Liver (tissue), 10 donors: ENCODE measurements at places on chromosomes 2 and 18. TPM values are rescaled to one million over a fixed set of nuclear protein-coding genes. Genes with fewer than 3 reads are reported as not detected.
A peak's percentile ranks its signal among the peaks of the same experiment; 100 is the strongest.

STK39 gene
- polyA plus RNA-seq = 0.53 TPM

EMX1 gene
- 0.06 TPM for polyA plus RNA-seq

GCFC2 gene
- 10.4 TPM for polyA plus RNA-seq

FIGN gene
- polyA plus RNA-seq = 7.8 TPM

HJURP gene
- 1.9 TPM for polyA plus RNA-seq

CRYGD gene
- polyA plus RNA-seq = not detected

DNA sequence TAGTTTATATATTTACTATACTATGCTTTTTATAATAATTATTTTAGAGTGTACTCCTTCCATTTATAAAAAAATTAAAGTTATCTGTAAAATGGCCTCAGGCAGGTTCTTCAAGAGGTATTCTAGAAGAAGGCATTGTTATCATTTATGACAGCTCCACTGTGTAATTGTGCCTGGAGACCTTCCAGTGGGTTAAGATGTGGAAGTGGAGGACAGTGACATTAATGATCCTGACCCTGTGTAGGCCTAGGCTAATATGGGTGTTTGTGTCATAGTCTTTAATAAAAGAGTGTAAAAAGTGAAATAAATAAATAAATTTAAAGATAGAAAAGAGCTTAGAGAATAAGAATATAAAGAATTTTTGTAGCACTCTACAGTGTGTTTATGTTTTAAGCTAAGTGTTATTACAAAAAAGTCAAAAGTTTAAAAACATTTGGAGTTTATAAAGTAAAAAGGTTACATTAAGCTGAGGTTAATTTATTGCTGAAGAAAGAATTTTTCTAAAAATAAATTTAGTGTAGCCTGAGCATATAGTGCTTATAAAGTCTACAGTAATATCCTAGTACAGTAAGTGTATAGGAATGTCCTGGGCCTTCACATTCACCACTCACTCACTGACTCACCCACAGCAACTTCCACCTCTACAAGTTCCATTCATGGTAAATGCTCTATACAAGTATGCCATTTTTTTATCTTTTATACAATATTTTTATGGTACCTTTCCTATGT, 190.0 kb upstream of the SESTD1 start:
- DNase-seq = no peak
- H3K4me1 ChIP-seq = no peaks in the 10 kb centered on the region
- H3K27ac ChIP-seq = no peak overlapping the region
- H3K4me3 ChIP-seq = no peak overlapping the region
- H3K27me3 ChIP-seq = no peaks in the 10 kb centered on the region
- peaks cover 5% of the 10 kb centered on the region for H3K36me3 ChIP-seq

GRCh38 chr2:65456064-65456463, 23.7 kb upstream of the SPRED2 start:
- no peak overlapping the region for H3K4me3 ChIP-seq
- H3K36me3 ChIP-seq = no peaks in the 10 kb centered on the region
- no peaks in the 10 kb centered on the region for H3K27me3 ChIP-seq
- no peak overlapping the region for H3K27ac ChIP-seq

DNA sequence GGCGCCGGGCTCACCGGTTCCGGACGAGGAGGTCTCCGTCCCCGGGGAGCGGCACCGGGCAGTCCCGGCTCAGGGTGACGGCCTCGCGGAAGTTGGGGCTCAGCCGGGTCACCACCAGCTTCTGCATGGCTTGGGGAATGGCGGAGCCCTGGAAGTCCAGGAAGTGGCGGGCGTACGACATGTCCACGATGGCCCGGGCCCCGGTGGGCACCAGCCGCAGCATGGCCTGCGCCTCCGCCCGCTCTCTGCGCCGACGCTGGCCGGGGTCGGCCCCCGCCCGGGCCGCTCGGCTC, 157 bp downstream of the PTGR3 start:
- H3K4me3 ChIP-seq = peak overlapping the region; percentile 92
- peak overlapping the region; percentile 94 for H3K27ac ChIP-seq
- no peaks in the 10 kb centered on the region for H3K27me3 ChIP-seq
- H3K36me3 ChIP-seq = no peaks in the 10 kb centered on the region

- H3K4me1 ChIP-seq = no peaks in the 10 kb centered on the region
- DNase-seq = no peak
- H3K36me3 ChIP-seq = peaks cover 1% of the 10 kb centered on the region
- H3K27ac ChIP-seq = no peak overlapping the region
- H3K27me3 ChIP-seq = no peaks in the 10 kb centered on the region
- no peak overlapping the region for H3K4me3 ChIP-seq
Observed at GRCh38 chr2:105258835-105259350, 17.4 kb downstream of the GPR45 start.

DNA sequence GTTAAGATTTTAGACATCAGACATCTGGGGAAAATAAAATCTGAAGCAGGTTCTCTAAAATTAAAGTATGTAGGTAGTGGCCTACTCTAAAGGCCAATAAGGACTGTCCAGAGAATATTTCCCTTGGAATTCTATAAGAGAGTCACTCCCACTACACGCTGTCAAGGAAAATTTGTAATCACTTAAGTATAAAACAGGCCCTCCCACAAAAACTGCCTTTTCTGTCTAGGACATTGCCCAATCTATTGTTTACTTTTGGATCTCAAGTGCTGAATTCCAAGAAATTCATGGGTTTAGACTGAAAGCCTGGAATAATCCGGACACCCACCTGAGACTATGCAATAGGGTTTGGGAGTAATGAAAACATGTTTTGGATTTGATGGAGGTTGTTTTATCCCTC, 1.7 kb upstream of the SRBD1 start:
- no peak overlapping the region for H3K27ac ChIP-seq
- H3K27me3 ChIP-seq = no peaks in the 10 kb centered on the region
- no peaks in the 10 kb centered on the region for H3K36me3 ChIP-seq

- H3K4me3 ChIP-seq = no peak overlapping the region
- H3K4me1 ChIP-seq = no peaks in the 10 kb centered on the region
- H3K27me3 ChIP-seq = no peaks in the 10 kb centered on the region
- no peaks in the 10 kb centered on the region for H3K36me3 ChIP-seq
- DNase-seq = no peak
Observed at GRCh38 chr2:239695106-239695727, 294.4 kb upstream of the HDAC4 start.

GRCh38 chr2:10042301-10043161, 819 bp upstream of the KLF11 start:
- H3K4me1 ChIP-seq = peaks cover 53% of the 10 kb centered on the region
- peak overlapping the region; percentile 96 for H3K27ac ChIP-seq
- peak; percentile 74 for DNase-seq
- H3K27me3 ChIP-seq = no peaks in the 10 kb centered on the region

DNA sequence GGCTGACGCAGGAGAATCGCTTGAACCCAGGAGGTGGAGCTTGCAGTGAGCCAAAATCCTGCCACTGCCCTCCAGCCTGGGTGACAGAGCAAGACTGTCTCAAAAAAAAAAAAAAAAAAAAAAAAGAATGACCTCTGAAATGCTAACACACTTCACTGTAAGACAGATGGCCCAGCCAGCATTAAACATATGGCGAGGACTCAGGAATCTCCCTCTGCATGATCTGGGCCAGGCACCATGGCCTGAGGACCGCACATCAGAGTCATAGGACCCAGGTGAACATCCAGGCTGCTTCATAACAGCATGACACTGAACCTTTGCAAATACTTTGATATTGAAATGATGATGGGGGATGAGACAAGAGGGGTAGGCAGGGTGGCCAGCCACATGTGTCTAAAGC, 56.1 kb upstream of the DNMT3A start:
- DNase-seq = no peak
- no peaks in the 10 kb centered on the region for H3K4me1 ChIP-seq
- H3K27ac ChIP-seq = no peak overlapping the region
- H3K27me3 ChIP-seq = no peaks in the 10 kb centered on the region

GRCh38 chr18:5311301-5311989, 15.9 kb upstream of the ZBTB14 start:
- no peak overlapping the region for H3K27ac ChIP-seq
- H3K27me3 ChIP-seq = no peaks in the 10 kb centered on the region
- H3K4me3 ChIP-seq = no peak overlapping the region
- no peaks in the 10 kb centered on the region for H3K36me3 ChIP-seq

DNA sequence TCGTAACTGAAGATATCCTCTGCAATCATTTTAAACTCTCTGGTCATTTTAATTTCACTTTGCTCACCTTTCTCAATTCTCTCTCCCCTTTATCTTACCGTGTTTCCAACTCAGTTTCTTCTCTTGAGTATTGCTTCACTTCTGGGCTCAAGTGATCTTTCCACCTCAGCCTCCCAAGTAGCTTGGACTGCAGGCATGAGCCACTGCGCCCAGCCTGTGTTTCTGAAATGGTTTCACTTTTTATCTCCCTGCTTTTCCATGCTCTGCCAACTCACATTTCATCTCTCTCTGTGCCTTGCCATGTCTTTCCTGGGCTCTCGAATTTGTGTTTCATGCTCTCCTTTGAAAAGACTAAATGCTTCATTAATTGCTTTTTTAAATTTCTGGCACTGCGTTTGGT, 30.5 kb upstream of the TMEM131 start:
- DNase-seq = no peak
- no peaks in the 10 kb centered on the region for H3K27me3 ChIP-seq
- H3K4me3 ChIP-seq = no peak overlapping the region
- H3K27ac ChIP-seq = no peak overlapping the region

GRCh38 chr2:85160966-85161960, 28.1 kb downstream of the TCF7L1 start:
- no peaks in the 10 kb centered on the region for H3K36me3 ChIP-seq
- H3K4me1 ChIP-seq = peaks cover 22% of the 10 kb centered on the region
- H3K27me3 ChIP-seq = no peaks in the 10 kb centered on the region
- DNase-seq = no peak
- H3K4me3 ChIP-seq = no peak overlapping the region

DNA sequence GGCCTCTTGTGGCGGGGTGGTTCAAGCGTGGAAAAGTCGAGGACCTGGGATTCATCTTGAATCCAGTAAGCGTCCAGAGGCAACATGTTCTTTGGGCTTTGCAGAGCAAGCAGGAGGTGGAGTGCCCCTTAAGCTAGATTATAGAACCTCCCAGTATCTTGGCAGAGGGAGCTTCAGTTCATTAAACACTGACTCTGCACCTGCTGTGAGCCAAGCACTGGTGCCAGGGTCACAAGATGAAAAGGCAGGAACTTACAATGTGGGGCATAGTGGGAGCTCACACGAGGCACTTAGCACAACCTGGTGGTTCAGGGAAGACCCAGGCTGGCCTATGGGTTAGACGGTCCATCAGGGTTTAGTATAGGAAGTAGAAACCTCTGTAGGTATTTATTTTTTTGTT, 7.4 kb upstream of the FZD5 start:
- H3K4me1 ChIP-seq = peaks cover 2% of the 10 kb centered on the region
- no peak overlapping the region for H3K4me3 ChIP-seq
- no peaks in the 10 kb centered on the region for H3K27me3 ChIP-seq
- DNase-seq = no peak
- H3K27ac ChIP-seq = peak overlapping the region; percentile 16

DNA sequence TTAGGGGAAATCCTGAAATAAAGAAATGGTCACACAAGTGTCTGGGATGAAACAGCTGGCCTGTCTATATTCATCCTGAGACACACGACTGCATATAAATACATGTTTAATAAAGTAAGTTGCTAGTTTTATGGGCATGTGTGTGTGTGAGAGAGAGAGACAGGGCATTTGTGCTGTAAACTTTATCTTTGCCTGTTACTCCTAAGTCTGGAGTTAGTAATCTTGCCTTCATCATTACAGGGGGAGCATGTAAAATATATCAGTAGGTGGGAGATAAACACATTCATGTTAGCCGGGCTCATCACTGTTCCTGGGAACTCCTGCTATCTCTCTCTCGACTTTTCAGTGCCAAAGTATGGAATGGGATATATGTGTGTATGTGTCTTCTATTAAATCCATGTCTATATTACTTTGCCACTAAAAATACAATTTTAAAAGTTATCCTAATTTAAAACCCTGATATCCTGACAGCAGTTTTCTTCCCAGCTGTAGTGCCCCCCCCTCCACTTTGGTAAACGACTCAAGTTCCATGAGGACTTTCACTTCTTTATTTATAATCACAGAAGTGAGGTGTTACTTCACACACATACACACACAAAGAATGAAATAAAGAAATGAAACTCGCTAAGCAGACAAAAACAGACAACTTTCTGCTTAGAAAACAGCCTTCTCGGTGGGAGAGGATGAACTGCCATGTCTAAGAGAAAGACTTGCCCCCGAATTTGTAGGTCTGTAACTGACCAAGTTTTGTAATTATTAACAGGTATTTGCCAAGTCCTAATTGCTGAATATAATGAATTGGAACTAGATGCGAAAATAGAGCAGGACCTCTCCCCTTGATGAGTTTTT, 947 bp downstream of the ZEB2 start:
- peak overlapping the region; percentile 73 for H3K4me3 ChIP-seq
- peak overlapping the region; percentile 51 for H3K27ac ChIP-seq
- DNase-seq = no peak
- no peaks in the 10 kb centered on the region for H3K36me3 ChIP-seq
- H3K4me1 ChIP-seq = peaks cover 8% of the 10 kb centered on the region
- peaks cover 7% of the 10 kb centered on the region for H3K27me3 ChIP-seq

GRCh38 chr2:200130762-200131166, 175.4 kb downstream of the MAIP1 start:
- no peaks in the 10 kb centered on the region for H3K27me3 ChIP-seq
- H3K4me3 ChIP-seq = no peak overlapping the region
- no peaks in the 10 kb centered on the region for H3K36me3 ChIP-seq
- H3K4me1 ChIP-seq = peaks cover 37% of the 10 kb centered on the region
- H3K27ac ChIP-seq = peak overlapping the region; percentile 79

DNA sequence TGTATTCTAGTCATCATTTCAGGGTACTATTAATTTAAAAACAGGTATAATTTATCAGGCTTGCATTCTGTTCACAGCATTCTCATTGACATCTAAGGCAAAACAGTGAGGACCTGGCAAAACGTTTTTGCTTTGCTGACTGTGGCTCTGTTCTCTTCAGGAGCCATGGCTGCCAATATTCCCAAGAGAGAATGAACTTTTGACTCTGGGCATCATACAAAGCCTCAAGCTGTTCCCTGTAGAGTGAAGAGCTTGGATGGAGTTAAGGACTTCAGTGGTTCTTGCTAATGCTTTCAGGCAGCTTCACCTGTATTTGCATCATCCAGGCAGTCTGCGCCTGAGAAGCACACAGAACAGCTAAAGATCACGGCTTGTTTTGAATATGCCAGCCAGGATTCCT, 65.9 kb upstream of the CAVIN2 start:
- no peaks in the 10 kb centered on the region for H3K27me3 ChIP-seq
- DNase-seq = no peak
- no peak overlapping the region for H3K27ac ChIP-seq
- H3K4me1 ChIP-seq = no peaks in the 10 kb centered on the region
- H3K36me3 ChIP-seq = no peaks in the 10 kb centered on the region
- no peak overlapping the region for H3K4me3 ChIP-seq
